ENCODE measurements at places on chromosomes 13 and 19. TPM values are rescaled to one million over a fixed set of nuclear protein-coding genes. Genes with fewer than 3 reads are reported as not detected.

KCNN4 gene
- 1.3 TPM for polyA plus RNA-seq

B3GNT3 gene
- 0.13 TPM for polyA plus RNA-seq

ZNF681 gene
- polyA plus RNA-seq: 6.8 TPM

DAZAP1 gene
- 108 TPM for polyA plus RNA-seq

KANK3 gene
- polyA plus RNA-seq: 14.7 TPM

CKM gene
- 0.32 TPM for polyA plus RNA-seq

FCER2 gene
- polyA plus RNA-seq: 0.61 TPM

IL17D gene
- polyA plus RNA-seq: 12.2 TPM

ICAM1 gene
- 16.6 TPM for polyA plus RNA-seq

TSEN34 gene
- 49.4 TPM for polyA plus RNA-seq

ADAMTSL5 gene
- polyA plus RNA-seq: 0.32 TPM

ABCA7 gene
- 4.9 TPM for polyA plus RNA-seq

REEP6 gene
- polyA plus RNA-seq: 5.9 TPM

LILRB2 gene
- 1.2 TPM for polyA plus RNA-seq

TMEM59L gene
- 33.5 TPM for polyA plus RNA-seq

CAPS gene
- polyA plus RNA-seq: 38.2 TPM

APOC4 gene
- polyA plus RNA-seq: not detected

LILRA6 gene
- 0.83 TPM for polyA plus RNA-seq

SRRM5 gene
- 1.3 TPM for polyA plus RNA-seq

FGF21 gene
- polyA plus RNA-seq: not detected

PCDH8 gene
- polyA plus RNA-seq: 0.14 TPM

HIF3A gene
- 150 TPM for polyA plus RNA-seq

ZSCAN18 gene
- polyA plus RNA-seq: 78.7 TPM

PABPC3 gene
- 1.6 TPM for polyA plus RNA-seq

C1QTNF9 gene
- polyA plus RNA-seq: 0.40 TPM

PSG6 gene
- 0.21 TPM for polyA plus RNA-seq

PRR22 gene
- 2.0 TPM for polyA plus RNA-seq

TMEM255B gene
- polyA plus RNA-seq: 16.0 TPM

ERICH6B gene
- polyA plus RNA-seq: 3.8 TPM

NOTCH3 gene
- 93.5 TPM for polyA plus RNA-seq

Data from left lung (tissue), 14 donors.